BJ (cell line): ENCODE measurements at places on chromosomes 7 and 10.
A peak's percentile ranks its signal among the peaks of the same experiment; 100 is the strongest.

- no peak for DNase-seq
Observed at GRCh38 chr10:100889546-100889945, 23.2 kb upstream of the SLF2 start.

GRCh38 chr7:37052705-37053104, 328.4 kb upstream of the AOAH start:
- DNase-seq = no peak

GRCh38 chr10:77603534-77603927, 34.1 kb downstream of the KCNMA1 start:
- no peak for DNase-seq

DNA sequence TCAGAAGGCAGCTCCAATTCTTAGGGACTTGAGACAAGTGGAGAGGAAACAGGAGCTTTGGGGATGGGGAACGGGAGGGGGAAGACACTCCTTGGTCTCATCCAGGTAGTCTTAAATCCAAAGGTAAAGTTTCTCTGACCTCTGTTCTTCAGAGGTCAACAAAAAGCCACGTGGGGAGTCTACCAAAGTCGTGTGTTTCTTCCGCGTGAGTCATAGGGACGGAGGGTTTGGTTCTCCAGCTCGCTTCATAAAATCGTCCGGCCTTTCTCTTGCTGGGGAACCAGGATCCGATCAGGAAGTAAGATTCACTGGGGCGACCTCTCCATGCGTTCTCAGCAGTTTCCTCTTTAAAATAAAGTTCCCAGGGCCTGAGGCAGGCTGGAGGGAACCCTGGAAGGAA, 275.7 kb downstream of the TCERG1L start:
- no peak for DNase-seq

DNA sequence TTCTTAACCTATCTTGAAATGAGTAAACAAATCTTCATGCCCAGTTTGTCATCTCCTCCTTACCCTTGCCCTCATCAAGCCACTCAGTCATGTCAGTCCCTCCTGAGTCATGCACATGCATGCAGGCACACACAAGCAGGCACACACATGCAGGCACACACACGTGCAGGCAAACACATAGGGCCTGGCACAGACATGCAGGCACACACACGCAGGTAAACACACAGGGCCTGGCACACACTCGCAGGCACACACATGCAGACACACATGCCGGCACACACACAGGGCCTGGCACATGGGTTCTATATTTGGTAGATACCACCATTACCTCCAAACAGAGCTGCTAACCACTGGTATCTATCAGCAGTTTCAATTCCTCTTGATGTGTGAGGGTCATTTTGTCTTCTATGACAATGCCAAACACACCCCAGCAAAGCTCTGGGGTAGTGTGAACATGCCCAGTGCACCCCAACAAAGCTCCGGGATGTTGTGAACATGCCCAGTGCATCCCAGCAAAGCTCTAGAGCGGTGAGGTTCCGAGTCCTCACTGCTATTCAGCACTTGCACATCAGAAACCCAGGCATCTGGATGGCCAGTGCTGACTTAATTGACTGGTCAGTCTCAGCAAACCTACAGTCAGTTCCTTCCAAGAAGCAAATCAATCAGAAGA, 563.8 kb downstream of the PTPRN2 start:
- DNase-seq = no peak

- DNase-seq = no peak
Observed at GRCh38 chr10:118349235-118349634, 7.1 kb upstream of the FAM204A start.

DNA sequence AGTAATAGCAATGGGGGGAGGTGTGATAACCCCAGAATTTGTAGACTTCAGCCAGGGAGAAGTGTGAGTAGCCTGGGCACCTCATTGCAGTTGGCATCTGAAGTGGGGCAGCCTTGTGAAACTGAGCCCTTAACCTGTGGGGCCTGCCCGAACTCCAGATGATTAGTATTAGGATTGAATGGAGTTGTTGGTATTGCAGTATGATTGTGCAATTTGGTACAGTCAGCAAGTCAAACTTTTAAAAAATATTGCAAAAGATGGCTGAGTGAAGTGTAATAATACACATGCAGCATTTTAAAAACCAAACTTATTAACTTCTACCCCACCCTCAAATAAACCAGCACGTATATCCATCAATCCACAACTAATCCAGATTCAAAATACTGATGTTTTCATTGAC, 9.3 kb downstream of the RBM33 start:
- DNase-seq = no peak

DNA sequence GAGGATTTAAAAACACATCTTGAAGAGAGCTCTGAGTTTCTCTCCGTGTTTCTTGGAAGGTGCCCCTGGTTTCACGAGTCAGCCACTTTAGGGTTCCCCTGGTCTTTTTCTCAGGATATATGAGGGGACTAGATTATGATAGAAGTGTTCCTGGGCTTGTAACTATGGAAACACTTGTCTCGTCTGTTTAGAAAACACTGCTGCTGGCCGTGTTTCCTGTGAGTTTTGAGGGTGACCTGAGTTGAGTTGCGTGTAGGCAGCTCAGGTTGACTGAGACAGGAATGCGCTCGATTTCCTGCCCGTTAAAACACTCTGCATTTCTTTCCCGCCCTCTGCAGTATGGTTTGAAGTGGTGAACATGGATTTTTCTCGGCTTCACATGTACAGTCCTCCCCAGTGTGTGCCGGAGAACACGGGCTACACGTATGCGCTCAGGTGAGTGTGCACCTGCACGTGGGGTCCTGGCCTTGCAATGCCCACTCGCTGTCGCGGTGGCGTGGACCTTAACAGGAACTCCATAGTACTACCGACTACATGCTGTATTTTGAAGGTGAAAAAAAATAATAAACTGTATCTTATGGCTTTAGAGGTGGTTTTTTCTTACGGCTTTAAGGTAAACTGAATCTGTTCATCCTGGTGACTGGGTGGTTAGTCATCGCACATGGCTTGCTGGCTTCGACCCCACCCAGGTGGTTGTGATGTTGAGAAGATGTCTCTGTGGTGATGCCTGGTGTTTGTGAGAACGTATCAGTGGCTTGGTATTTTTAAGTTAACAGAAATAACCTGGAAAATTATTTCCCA, at the start of gene SUN1:
TSS of gene SUN1 (plus strand) at position 310 of the 801 bp plus-strand sequence. CDS start at position 359, 49 bp downstream.
- peak; percentile 45 for DNase-seq

DNA sequence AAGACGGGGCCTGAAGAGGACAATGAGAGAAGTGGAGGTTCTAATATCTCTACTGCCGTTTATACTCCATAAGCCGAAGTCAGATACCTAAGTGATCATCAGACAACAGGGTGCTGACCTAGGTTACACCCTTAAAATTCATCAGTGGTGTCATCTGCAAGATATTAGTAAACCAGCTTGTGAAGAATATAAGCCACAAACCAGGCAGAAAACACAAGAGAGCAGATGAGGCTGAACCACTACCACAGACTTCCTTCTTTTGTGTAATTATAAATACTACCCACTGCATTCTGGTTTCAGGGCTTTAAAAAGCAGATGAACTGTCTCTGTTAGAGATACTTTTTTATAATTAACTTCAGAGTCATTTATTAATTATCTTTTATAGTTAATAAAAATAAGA, 69.0 kb upstream of the LRRC17 start:
- no peak for DNase-seq

DNA sequence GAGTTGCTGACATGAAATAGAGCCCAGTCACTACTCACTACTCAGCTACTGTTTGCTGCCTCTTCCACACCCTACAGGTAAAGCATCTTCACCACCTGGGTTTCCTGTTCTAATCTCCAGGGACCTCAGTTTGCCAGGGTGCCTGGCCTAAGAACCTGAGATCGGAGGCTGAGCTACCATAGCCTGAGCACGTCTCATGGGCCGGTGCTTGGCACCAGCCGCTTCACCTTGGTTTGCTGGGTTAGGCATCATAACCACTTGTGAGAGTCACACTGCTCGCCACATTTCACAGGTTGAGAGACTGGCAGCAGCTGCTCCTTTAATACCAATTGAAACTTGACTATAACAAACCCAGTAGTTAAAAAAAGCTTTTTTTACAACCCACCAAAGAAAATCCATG, 75.1 kb downstream of the EMX2 start:
- DNase-seq = no peak

GRCh38 chr7:27129729-27130539, 623 bp downstream of the HOXA4 start:
- DNase-seq = no peak

- peak; percentile 64 for DNase-seq
Observed at GRCh38 chr7:80941208-80941758, 22.4 kb upstream of the SEMA3C start.

GRCh38 chr7:157875230-157876179, 538.7 kb downstream of the DNAJB6 start:
- DNase-seq = no peak

GRCh38 chr10:32985775-32986350, 27.8 kb upstream of the ITGB1 start:
- DNase-seq = no peak

- no peak for DNase-seq
Observed at GRCh38 chr7:113094517-113095249, 8.1 kb upstream of the GPR85 start.

DNA sequence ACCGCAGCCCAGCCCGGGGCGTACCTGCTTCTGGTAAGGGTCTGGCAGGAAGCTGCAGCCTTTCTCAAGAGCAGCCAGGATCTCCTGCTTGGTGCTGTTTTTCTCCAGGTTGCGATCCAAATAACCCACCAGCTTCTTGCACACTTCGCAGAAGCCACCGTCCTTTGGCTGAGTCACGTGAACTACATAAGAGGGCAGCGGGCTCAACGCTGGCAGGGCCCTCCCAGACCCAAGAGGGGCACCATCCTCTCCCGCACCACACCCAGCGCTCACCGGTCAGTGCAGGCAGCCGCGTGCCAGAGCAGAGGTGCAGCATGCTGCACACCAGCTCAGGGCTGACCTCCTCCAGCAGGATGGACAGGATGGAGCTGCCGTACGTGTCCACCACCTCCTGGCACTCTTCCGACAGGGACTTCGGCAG, 31.6 kb downstream of the PSAP start:
- no peak for DNase-seq

- DNase-seq = no peak
Observed at GRCh38 chr10:30491916-30492515, 58.0 kb downstream of the MAP3K8 start.

DNA sequence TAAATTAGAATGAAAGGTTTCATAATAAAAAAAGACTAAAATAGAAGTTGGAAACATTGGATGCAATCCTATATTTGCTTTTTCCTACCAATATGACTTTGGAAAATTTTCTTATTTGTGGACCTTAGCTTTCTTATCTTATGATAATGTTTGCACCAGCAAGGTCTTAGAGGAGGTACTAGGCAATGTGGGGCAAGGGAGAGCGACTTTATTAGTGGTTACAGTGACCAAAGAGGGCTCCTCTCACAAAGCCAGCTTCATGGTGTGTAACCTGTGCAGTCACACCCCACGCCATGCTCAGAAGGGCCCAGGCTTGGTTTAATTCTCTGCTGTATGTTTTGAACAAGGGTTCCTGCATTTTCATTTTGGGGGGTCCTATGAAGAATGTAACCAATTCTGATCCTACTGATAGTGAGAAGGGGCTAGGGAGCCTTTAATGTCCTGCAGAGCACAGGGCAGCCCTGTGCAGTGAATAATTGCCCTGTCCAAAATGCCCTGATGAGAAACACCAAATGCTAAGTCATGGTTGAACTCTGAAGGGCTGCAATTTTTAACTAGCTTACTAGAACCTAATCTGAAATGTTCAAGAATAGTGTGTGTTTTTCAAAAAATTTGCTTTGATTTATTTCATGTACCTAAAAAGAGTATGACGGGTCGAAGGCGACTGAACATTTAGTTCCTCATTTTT, 1047.8 kb downstream of the LRMDA start:
- no peak for DNase-seq

DNA sequence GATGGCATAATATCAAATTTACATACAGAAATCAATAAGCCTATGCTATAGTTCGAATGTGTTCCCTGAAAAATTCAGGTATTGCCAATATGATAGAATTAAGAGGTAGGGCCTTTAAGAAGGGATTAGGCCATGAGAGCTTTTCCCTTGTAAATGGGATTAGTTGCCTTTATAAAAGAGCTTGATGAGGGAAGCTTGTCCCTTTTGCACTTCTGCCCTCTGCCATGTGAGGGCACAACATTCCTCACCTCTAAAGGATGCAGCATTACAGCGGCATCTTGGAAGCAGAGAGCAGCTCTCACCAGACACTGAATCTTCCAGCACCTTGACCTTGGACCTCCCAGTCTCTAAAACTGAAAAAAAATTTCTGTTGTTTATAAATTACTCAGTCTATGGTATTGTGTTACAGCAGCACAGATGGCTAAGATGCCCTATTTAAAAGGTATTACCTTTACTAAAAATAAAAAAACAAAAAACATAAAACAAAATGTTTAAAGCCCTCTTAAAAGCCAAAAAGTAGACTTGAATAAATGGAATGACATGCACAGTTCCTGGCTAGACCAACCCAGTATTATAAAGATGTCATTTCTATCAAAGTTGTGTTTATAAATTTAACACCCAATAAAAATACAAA, 909.6 kb downstream of the REEP3 start:
- DNase-seq = no peak

GRCh38 chr10:124983321-124983720, 41.4 kb downstream of the ZRANB1 start:
- no peak for DNase-seq

- no peak for DNase-seq
Observed at GRCh38 chr10:28367929-28368484, 65.1 kb upstream of the MPP7 start.

DNA sequence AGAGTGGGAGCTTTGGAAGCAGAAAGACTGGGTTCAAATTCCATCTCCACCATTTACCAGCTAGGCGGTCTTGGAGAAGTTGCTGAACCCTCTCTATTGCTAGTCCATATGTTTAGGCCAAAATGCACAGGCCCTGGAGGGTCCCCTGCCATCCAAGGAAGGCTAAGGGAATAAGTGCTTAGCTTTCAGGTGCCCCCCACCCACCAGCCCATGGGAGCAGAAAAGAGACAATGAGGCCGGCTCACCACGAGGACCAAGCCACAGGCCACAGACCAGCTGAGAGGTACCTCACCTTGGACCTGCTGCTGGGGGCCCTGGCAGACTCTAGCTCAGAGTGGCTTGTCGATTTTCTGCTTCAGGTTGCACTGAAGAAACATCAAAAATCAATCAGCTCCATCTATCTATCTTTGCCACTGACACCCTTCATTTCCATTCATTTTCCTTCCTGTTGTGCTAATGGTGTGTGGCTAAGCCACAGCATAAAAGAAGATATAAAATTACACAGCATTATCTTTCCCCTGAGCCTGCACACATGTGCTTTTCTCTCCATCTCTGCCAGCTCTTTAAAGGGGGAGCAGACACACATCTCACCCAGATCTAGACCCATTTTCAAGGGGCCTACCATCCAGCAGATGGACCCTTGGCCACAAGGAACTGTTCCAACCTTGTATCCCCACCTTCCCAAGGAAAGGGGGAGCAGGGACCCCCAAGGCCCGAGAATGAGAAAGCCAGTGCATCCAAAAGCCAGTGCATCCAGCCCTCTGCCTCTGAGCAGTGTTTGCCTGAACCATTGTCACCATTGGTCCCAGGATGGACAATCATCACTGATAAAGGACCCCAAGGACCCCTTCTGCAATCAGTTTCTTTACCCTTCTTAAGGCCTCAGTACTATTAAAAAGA, 65.4 kb downstream of the GRID1 start:
- DNase-seq = no peak

GRCh38 chr7:3879355-3880075, 578.5 kb downstream of the SDK1 start:
- DNase-seq = no peak
